ENCODE measurements at places on chromosomes 16 and 17.
A peak's percentile ranks its signal among the peaks of the same experiment; 100 is the strongest.

DNA sequence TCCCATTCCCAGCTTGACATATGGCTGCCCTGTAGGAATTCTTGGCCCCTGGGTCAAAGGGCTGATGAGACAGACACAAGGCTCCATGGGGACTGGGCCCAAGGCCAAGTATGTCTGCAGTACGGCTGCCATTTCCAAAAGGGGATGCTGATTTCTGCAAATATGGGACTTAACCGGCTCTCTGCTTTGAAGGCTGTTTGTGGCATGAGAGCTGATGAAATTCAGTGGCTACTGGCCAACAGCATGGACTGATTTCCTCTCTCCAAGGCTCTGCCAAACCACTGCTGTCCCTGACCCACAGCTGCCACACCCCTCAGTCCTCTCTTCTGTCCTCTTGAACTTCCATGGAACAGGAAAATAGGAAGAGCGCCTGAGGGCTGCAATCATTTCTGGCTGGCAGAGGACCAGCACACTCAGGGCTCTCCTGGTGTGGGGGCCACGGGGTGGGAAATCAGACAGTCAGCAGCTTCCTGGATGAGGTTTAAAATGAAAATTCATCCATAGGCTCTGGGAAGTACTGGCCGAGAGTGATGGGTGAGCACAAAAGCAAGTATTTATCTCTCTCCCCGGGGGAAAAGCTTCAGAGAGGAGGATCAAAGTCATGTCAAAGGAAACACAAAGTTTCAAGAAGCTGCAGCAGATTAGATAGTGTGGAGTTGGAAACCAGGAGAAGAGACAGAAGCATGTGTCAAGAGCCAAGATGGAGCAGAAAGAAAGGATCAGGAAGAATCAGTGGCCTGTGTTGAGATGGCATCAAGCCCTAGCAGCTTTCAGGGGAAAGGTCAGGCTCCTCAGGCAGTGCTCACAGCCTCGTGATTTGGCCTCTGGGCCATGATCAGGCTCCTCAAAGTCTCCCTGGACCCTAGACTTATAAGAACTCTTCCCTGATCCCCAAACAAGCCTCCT is 64.1 kb upstream of the SREBF1 start:
- DNase-seq: peak; percentile 80

DNA sequence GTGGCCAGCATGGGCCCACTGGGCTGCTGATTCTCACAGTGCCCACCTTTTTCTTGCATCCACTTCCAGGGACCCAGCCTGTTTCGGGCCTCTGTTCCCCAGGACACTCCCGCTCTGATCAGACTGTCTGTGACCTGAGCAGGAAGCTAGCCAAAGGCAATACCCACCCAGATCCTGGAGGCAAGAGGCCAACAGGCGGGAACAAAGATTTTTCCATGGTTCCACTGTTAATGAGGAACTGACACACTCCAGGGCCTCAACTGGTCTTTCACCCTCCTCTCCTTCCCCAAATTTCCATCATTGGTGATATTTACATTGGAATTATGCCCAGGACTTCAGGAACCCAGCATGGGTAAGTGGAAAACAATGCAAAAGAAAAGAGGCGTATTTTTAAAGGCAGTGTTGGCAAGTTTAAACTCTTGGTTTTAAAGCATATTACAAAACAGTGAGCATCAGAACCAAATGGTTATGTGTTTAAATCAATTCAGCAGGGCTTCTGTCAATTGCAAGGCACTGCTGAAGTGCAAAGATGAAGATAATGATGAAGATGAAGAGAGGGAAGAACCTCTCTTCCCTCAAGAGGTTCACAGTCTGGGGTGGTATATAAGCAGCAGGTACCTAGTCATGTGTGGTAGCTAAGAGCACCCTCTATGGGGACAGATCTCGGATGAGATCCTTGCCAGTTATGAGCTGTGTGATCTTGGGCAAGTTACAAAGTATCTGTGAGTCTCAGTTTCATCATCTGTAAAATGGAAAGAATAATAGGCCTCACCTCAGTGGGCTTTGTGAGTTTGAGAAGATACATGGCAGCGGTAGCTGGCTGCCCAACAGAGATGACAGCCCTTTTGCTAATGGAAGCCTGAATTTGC is 14.4 kb upstream of the ATP2A3 start:
- no peak for DNase-seq

DNA sequence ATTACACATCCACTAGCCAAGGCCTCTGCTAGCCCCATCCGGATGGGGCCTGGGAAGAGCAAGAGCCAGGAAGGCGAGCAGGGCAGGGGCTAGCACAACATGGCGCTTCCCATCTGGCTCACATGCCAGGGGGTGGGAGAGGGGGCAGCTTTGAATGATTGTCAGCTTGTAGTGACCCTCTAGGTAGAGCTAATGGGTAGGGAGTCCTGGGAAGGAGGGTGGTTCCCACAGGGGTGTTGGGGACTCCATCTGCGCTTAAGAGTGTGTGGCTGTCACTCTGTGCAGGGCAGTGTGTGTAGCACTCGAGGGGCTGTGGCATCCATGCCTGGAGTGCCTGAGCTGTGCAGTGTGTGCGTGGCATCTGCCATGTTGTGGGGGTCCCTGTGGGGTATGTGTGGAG is 24.5 kb downstream of the ARHGAP23 start:
- DNase-seq: no peak

- DNase-seq: no peak
Observed at GRCh38 chr17:77478899-77479298, 338.1 kb downstream of the SEC14L1 start.

DNA sequence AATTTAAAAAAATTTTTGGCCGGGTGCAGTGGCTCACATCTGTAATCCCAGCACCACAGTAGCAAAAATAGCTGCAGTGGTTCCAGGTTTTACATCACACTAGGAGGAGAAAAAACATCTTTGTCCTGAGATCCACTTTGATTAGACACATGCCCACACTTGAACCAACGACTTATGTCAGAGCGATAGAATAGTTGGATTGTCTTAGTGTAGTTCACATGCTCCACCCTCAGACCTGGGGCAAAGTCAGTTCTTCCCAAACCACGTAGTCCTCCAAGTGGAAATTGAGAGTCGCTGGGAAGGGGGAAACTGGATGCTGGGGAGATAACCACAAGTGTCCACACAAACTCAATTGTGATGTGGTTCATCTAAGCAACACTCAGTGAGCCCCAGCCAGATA is 11.4 kb upstream of the ITGAM start:
- DNase-seq: no peak

DNA sequence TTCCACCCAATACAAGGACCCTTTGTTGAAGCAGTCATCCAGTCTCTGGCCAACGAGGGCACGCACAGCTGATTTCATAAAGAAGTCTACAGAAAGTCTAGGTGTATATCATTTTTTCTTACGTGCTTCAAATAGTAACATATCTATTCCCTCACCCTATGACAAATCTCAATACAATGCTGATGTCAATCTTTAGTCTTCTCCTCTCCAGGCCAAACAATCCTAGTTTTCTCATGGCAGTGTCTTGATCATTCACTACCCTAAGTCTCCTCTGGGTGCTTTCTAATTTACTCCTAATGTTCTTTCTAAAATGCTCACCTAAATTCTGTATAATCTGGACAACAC is 92.6 kb downstream of the CACNG1 start:
- DNase-seq: no peak

GRCh38 chr16:52834736-52835465 is 217.8 kb downstream of the CHD9NB start:
- DNase-seq: no peak

GRCh38 chr17:3804503-3804931 is 3.5 kb upstream of the ITGAE start:
- no peak for DNase-seq

- DNase-seq: no peak
Observed at GRCh38 chr16:63617047-63617989, 1504.5 kb downstream of the CDH11 start.

GRCh38 chr16:20621406-20621805 is 45.2 kb upstream of the ACSM2B start:
- no peak for DNase-seq

DNA sequence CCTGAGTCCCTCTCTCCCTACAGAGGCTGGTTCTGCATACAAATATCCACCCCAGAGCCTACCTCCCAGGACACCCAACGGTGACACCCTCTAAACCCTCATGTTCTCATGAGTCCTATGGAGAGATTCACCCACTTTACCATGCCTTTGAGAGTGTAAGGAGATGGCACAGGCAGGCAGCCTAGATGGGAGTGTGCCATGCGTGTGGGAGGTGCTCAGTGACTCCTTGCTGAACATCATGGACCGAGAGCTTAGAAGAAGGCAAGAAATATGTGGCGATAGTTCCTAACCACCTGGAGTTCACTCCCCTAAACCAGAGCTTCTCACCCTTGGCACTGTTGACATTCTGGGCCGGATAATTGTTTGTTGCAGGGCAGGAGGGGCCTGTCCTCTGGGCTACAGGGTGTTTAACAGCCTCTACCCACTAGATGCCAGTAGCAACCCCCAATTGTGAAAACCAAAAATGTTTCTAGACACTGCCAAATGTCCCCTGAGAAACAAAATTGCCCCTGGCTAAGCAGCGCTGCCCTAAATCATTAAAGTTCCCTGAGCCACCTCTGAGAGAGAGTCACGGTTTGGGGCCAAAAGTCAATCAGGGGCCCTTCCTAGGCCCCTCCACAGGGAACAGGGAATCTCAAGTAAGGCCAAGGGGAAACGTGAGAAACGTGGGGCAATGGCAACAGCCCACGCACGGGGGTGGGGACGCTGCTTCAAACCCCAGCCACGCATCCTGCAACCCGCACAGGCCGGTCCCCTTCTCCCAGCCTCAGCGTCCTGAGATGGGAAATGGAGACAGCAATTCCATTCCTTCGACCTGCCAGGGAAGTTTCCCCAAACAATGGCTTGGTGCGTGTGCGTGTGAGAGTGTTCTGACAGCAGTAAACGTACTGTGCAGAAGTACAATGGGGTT is 66.8 kb downstream of the C16orf78 start:
- DNase-seq: no peak

GRCh38 chr17:28372203-28372944 is 880 bp downstream of the SARM1 start:
- DNase-seq: no peak

Measured in AG04449 (cell line).